ENCODE measurements at places on chromosomes 7 and 10.

- no peak for DNase-seq
Observed at GRCh38 chr7:116575853-116576252, 51.0 kb downstream of the CAV1 start.

DNA sequence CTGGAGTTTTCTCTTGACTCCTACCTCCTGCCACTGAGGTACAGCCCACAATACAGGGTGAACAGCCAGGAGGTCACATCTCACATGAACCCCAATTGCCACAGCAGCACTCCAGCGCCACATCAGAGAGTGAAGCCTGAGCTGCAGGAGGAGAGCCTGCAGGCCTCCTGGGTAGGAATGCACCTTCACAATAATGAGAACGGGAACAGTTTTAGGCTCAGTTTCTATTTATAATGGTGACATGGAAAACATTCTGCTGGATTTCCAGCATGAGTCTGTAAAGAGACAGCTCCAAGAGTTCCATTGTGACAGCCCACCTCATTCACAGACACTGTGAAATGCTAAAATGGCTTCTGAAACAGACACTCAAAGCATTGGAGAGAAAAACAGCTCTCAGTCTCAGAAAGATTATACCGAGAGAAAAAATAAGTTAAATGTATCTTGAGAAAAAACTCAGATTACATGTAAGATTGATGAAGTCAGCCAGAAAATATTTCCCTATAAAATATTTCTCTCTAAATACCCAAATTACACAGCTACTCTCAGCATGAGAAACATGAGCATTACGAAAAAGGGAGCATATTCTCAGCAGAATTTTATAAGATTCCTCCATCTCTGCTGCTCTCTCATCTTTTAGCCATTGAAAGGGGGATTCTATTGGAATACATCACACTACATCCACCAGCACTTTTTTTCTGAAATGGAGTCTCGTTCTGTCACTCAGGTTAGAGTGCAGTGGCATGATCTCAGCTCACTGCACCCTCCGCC is 11.3 kb downstream of the ZNF680 start:
- DNase-seq, result peak; percentile 67

- DNase-seq, result no peak
Observed at GRCh38 chr7:138565071-138565450, 105.0 kb downstream of the TRIM24 start.

GRCh38 chr10:42150428-42151061 is 487.8 kb downstream of the ZNF33B start:
- DNase-seq, result no peak

DNA sequence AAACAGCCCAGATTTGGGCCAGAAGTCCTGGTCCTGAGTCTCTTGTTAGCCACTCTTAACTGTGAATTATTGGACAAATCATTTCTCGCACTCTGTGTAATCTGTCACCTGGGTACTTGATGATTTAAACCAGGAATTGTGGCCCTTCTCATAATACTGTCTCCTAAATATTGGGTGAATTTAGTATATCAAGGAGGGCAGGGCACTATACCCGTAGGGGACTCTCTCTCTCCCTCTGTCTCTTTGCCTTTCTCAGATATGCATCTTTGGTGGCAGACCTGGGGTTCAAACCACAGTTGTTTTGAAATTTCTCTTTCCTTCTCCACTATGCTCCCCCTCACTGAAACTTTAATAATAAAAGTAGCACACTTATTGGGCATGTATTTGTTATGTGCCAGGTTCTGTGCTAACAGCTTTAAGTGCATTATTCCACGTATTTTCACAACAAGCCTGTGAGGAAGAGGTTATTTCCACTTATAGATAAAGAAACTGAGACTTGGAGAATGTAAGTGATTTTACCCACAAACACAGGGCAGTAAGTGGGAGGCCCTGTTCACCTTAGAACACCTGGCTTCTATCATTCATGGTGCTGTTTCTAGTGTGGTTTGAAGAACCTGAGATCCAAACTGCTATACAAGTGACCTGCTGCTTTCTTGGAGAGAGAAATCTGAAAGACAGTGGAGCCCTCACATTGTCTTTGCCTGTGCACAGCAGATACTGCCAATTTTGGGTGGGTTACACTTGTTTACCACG is 11.8 kb downstream of the FAS start:
- no peak for DNase-seq

DNA sequence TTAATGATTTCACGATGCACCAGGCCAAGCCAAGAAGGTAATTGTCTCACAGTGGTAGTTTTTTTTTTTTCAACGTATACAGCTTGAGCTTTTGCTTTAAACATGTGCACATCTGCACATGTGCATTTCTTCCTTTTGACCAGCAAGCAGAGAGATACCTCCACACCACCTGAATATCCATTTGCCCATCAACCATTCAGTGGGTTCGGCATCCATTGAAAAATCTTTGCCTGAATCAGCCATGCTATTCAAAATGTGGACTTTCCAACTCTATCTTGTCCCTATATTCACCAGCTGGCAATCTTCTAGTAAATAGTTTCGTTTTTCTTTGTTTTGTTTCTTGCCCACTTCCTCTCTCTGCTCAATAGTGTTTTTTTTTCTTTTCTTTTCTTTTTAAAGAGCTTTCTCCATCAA is 7.7 kb upstream of the TRA2A start:
- DNase-seq, result no peak

DNA sequence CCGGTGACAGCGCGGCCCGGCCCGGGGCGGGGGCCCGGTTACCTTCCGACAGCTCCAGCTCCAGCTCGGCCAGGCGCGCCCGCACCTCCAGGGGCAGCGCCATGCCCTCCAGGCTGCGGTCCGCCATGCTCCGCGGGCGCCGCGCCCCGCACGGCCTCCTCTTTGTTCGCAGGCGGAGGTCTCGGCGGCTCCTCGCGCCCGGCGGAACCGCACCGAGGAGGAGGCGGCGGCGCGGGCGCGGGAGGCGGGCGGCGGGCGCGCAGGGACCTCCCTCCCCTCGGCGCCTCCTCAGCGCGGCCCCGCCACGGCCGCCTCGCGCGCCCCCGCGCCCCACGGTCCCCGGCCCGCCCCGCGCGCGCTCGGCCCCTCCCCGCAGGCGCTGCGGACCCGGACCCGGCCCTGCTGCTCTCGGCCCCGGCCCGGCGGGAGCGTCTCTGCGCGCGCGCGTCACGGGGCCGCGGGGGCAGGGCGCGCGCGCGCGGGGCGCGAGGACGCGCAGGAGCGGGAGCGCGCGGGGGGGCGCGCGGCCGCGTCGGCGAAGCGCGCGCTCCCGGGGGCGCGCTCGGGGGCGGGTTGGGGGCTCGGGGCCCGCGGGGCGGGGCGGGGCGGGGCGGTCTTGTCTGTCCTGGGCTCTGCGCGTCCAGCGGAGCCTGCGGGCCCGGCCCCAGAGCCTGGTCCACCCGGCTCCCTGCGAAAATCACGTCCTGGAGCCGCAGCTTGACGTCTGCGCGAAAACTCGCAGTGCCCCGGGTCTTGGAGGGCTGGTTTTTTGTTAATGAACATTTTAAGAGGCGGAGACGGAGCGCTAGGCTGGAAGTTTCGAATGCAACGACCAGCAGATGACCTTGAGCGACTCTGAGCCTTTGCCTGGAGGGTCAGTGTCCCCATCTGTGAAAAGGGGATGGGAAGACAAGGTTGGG is at the start of gene DIP2C:
DIP2C (minus strand) TSS at position 217 of the 920 bp plus-strand sequence; CDS start at position 127, 90 bp downstream.
- peak; percentile 100 for DNase-seq

DNA sequence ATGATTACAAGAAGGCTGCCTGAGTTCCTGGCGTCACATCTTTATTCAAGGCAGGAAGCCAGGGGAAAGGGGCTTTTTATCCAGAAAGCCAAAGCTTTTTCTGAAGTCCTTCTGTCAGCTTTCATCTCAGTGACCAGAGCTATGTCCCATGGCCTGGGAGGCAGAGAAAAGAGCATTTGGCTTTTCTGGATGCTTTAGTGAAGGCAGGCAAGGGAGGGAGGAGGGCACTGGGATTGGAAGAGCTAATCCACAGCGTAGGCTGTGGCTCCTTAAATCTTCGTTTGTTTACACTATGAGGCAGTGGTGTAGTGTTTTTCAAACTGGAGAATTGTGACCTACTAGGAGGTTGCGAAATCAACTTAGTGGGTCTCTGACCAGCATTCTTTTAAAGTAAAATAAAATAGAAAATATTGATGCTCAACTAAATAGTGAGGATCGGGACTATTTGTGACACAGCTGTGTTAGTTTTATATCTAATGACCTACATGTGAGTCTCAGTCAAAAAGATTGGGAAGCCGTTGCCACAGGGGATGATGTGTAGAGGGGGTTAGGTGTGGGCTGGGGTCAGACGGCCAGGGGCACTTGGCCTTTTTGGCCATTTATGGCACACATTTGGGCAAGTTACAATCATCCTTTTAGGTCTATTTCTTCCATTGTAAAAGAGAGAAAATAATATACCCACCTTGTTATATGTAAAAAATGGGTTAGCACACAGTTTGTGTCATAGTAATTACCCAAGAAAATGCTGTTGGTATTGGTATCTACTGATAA is 14.1 kb downstream of the CRYGN start:
- peak; percentile 92 for DNase-seq

- DNase-seq, result no peak
Observed at GRCh38 chr7:124785994-124786393, 20.4 kb upstream of the GPR37 start.

- no peak for DNase-seq
Observed at GRCh38 chr10:7297094-7297493, 113.7 kb downstream of the SFMBT2 start.

DNA sequence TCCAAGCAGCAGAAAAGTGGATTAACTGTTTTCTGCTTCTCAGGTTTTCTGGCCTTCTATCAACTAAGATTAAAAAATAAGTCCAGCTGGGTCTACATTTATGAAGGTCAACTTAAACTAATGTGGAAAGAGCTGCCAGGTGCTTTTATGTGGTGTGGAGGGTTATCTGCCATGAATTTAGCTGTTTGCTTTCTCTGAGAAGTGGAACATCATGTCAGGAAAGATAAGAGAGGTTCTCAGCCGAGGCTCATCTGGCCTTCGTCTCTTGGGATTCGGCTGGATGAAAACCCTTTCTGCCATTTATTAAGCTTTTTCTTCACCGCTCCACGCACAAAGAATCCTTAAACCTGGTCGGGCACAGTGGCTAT is 5.5 kb downstream of the PTPRN2 start:
- no peak for DNase-seq

GRCh38 chr10:45144326-45145070 is 143.8 kb downstream of the ZNF22 start:
- DNase-seq, result no peak

GRCh38 chr10:80480852-80481251 is 26.7 kb downstream of the TSPAN14 start:
- peak; percentile 3 for DNase-seq

GRCh38 chr7:87339373-87339897 is 6.0 kb upstream of the CROT start:
- DNase-seq, result no peak

GRCh38 chr7:50953820-50954219 is 171.1 kb upstream of the GRB10 start:
- peak; percentile 93 for DNase-seq

DNA sequence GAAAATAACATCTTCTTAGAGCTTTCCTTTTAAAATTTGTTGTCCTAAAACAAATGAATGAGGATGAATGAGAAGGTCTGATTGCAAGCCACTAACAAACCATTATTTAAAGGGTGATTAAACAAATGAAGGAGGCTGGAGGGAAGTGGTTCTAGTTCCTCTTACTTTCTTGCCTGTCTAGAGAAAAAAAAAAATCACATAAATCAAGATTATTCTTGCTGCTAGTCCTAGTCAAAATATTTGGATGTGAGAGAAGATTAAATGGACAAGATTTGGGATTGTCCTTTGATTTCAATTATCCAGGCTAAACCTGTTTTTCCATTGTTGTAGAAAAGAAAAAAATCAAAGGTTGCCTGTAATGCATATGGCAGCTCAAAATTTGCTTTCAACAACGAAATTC is 3.3 kb downstream of the SKAP2 start:
- no peak for DNase-seq

DNA sequence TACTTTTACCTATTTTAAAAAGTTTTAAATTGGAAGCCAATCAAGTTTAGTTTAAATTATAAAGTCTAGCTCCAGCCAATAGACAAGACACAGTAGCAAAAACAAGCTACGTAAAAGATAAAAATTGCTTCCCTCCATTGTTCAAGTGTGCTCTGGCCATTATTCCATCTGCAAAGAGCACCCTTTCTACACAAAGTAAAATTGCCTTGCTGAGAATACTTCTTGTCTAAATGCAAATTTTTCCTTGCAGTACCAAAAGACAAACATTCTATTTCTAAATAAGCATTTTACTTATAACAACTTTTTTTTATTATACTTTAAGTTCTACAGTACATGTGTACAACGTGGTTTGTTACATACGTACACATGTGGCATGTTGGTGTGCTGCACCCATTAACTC is 75.9 kb upstream of the ZNF746 start:
- DNase-seq, result no peak

DNA sequence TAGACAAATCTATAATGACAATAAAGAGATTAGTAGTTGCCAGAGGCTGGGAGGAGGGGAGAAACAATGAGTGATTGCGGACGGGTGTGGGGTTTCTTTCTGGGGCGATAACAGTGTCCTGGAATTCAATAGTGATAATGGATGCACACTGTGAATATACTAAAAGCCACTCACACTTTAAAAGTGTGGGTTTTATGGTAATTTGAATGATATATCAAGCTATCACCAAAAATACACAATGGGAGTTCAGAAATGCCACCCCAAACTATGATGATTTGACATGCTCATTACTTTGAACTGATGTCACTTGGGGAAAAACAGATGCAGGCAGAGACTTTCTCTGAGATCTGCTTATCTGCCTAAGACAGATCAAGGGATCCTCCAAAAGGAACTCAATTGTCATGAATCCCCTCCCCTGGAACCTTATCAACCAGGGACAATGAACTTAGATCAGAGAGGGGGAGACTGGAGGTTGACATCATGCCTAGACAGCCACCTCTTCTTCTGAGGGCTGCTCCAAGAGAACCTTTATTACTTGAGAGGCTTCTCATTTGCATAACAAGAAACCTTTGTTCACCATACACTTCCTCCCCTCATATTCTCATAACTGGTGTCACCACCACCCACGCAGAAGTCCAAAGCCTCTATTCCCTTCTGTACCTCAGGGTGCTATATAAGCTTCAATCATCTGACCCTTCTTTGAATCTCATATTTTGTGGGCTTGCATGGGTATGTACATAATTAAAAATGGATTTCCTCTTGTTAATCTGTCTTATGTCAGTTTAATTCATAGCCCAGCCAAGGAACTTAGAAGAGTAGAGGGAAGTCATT is 14.8 kb upstream of the ZC3HAV1 start:
- DNase-seq, result no peak

- DNase-seq, result no peak
Observed at GRCh38 chr7:140623980-140624379, 16.6 kb downstream of the DENND2A start.

GRCh38 chr7:82039621-82040020 is 269.8 kb upstream of the HGF start:
- no peak for DNase-seq

Data from osteoblast (primary cell).